CD4-positive, alpha-beta T cell treated with Interleukin-2 at 100 ng/mL for 4 hours (primary cell): ENCODE measurements at places on chromosomes 6 and 20.

- no peak for DNase-seq
These were observed 882 bp upstream of the FAM184A start for GRCh38 chr6:119079283-119079809.

GRCh38 chr6:37922563-37922962, 103.0 kb downstream of the ZFAND3 start:
- DNase-seq = no peak

- DNase-seq = no peak
These were observed 436 bp downstream of the CAGE1 start for GRCh38 chr6:7389162-7389450.

DNA sequence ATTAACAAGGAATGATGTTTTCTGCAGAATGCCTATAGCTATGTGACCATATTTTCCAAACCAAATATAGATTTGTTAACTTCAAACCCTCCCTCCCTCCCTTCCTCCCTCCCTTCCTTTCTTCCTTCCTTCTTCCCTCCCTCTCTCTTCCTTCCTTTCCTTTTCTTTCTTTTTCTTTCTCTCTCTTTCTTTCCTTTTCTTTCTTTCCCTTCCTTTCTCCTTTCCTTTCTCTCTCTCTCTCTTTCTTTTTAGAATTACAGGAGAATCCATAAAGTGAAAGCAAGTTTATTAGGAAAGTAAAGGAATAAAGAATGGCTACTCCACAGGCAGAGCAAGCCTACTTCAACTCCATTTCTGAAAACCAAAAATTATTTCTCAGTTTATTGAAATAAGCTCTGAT, 153.0 kb downstream of the AHI1 start:
- no peak for DNase-seq

DNA sequence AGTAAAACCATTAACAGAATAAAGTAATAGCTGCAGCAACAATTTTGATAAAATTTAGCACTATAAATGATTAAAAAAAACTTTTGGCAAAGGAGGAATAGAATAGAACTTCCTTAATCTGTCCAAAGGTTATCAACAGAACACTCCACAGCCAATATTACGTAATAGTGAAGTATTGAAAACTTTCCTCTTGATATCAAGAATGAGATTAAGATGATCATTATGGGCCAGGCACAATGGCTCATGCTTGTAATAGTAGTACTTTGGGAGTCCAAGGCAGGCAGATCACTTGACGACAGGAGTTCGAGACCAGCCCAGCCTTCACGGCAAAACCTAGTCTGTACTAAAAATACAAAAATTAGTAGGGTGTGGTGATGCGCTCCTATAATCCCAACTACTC, 26.0 kb downstream of the SOBP start:
- no peak for DNase-seq

DNA sequence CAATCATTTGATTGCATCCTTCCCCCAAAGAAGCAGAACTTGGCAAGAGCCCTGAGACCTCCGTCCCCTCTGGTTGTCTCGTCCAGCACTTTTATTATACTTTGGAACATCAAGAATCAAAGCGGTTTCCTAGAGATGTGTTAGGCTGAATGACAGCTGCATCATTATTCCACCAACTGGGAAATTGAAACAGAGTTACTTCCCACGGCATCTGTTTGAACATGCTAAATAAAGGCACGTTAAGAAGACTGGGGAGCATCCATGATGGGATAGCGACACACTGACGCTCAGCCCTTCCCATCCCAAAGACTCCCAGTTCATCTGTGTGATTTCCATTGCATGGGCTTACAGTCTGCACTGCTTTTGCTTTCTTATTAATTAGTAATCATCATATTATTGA, 147.8 kb downstream of the TBC1D7 start:
- no peak for DNase-seq

DNA sequence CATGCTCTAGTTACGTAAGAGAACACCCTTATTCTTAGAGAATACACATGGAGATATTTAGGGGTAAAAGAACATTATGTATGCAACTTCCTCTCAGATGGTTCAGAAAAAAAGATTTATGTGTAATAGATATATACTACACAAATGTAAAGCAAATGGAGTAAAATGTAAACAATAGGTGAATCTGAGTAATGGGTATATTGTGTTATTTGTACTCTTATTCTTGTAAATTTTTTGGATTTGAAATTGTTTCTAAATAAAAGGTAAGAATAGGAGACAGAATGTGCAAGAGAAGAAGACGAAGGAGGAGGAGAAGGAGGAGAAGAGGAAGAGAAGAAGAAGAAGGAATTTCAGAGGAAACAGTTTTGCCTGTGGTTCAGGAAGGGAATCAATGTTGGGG, 22.5 kb upstream of the LCA5 start:
- no peak for DNase-seq

- no peak for DNase-seq
These were observed 3.1 kb downstream of the GABRR2 start for GRCh38 chr6:89311853-89312531.

DNA sequence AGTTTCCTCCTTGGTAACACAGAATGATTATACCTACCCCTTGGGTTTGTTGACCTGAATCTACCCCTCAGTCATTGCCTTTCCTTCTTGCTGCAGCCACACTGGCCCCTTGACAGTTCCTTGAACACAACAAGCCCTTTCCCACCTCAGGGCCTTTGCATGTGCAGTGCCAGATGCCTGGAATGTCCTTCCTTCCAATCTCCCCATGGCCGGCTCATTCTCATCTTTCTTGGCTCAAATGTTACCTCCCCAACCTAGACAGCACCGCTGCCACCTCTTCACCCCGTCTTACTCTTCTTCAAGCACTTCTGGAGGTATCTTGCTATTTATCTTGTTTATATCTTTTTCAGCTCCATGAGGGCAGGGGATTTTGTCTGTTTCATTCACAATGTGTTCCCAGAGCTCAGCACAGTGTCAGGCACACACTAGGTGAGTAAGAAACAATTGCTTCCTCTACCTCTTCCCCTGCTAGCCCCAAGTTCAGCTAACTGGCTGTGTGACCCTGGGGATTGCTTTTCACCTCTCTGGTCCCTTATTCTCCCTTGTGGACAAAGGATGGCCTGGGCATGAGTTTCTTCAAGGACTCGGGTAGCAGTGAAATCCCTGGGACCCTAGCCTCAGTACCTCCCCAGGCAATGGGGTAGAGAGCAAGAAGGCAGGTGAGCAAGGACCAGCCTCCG, 121.5 kb downstream of the CEBPB start:
- no peak for DNase-seq

DNA sequence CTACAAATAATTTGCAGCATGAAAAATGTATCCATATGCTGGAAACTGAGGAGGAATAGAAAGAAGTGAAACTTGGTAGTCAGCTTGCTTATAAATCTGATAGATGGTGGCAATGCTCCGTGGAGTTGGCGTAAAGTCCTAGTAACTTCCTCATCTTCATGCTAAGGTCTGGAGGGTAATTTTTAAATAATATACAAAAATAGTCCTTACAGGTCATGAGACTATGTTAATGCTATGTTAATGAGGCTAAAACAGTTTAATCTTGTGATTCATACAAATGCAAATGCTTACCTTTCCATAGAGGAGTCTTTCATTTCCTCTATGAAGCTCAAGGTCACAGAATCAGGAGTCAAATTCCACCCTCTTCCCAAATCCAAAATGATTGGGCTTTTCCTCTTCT, 9.4 kb upstream of the CRIP3 start:
- DNase-seq = no peak
